Substantia nigra (tissue), 51 donors: ENCODE measurements at places on chromosomes 1 and 21.

- no peak for DNase-seq
Measured at GRCh38 chr1:199311478-199312262, 672.8 kb downstream of the PTPRC start.

DNA sequence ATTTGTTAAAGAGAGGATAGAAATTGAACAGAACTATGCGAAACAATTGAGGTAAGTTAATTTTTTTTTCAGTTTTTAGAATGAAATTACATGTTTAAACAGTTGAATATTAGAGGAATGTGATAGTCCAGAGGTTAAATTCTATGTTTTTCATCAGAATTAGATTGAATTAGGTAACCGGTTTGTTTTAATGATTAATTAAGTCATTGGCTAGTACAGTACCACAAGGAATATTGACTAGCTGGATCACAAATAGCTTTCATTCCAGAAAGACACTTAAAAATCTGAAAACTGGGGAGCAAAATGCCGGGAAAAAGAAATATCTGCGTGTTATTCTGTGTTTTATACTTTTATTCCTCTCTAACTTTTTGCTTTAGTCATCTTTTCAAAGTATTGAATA is 51.6 kb downstream of the FNBP1L start:
- no peak for DNase-seq

- no peak for DNase-seq
Measured at GRCh38 chr1:192709544-192709943, 73.6 kb downstream of the RGS13 start.

- no peak for DNase-seq
Measured at GRCh38 chr1:10324627-10325026, 74.2 kb upstream of the PGD start.
